ENCODE measurements at places on chromosomes 12 and 14. TPM values are rescaled to one million over a fixed set of nuclear protein-coding genes. Genes with fewer than 3 reads are reported as not detected.

DNA sequence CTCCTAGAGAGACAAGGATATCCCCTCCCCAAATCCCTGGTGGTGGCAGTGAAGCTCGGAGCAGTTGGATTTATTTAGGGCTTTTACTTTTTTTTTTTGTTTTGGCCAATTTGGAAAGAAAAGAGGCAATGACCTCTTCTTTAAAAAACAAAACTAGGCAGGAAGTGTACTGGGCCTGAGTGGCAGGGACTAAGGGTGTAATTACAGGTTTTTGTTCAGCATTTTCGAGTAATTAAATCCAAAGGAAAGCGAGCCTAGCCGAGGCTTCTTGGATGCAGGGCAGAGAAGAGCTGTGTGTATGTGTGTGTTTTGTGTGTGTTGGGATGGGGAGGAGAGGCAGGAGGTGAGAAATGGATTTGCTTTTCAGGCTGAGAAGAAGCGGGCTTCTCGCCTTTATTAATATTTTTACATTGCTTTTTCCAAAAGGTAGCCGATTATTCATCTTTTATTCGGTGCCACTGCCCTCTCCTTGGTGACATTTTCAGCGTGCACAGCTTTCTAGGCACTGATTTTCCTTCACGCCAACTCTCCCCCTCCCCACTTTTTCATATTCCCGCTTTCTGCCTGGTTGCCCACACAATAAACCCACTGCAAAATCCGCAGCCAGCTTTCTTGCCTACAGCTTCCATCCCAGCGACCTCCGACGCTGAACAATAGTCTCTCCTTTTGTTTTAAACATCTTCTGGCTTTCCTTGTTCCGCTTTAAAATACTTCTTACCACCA is 8.9 kb upstream of the IRF2BPL start:
- no peak overlapping the region for H3K4me3 ChIP-seq
- H3K4me1 ChIP-seq: peaks cover 29% of the 10 kb centered on the region
- peak overlapping the region; percentile 88 for H3K27ac ChIP-seq
- DNase-seq: no peak
- no peaks in the 10 kb centered on the region for H3K36me3 ChIP-seq
- no peaks in the 10 kb centered on the region for H3K27me3 ChIP-seq

DNA sequence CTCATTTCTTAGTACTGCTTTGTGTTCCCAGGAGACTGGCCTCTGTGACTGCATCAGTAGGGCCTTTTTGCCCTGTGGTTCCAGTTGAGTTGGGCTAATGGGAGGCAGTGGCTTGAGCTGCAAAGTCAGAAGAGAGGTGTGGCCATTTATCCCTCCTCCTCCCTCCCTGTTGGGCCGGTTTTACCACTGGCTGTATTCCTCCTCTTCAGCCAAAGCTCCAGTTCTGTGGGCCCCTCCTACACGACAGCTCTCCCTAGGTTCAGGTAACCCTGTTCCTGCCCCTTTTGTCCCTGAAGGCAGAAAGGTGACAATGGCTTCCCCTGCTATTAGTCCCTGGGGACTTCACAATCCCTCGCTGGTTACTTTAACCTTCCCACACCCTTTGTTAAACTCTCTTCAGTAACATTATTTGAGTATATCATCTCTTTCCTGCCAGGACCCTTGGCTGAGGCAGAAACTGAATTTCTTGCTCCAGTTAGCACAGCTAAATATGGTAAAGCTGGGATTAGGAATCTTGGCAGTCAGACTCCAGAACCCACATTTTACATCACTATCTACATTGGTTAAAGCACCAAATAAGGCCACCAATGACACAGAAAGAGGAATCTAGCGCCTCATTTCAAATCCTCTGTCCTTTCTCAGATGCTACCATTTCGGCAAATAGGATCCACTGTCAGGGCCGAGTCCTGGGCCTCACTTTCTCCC is 121.9 kb upstream of the SLC35F4 start:
- no peak overlapping the region for H3K27ac ChIP-seq
- no peak for DNase-seq
- no peaks in the 10 kb centered on the region for H3K4me1 ChIP-seq
- no peaks in the 10 kb centered on the region for H3K27me3 ChIP-seq
- no peaks in the 10 kb centered on the region for H3K36me3 ChIP-seq

- H3K27ac ChIP-seq: no peak overlapping the region
- no peak overlapping the region for H3K4me3 ChIP-seq
- H3K27me3 ChIP-seq: peaks cover 50% of the 10 kb centered on the region
- no peaks in the 10 kb centered on the region for H3K36me3 ChIP-seq
These were observed 17.2 kb downstream of the NKX2-1 start for GRCh38 chr14:36502558-36503508.

DNA sequence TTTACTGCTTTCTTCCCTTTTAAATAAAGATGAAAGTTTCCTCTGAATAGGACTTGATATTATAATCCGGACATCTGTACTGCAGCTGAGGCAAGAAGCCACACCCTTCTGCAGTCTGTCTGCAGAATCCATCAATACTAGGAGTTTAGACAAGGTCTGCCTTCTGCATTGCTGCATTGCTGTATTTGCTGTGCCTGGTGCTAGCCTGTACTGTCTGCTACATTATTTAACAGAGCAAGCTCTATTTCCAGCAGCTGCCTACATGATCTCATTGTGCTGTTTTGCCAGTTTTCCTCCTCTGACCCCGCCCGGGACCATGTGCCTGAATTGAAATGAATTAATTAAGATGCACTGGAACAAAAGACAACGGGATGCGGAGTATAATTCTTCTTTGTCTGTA is 1.7 kb downstream of the TUBA1A start:
- H3K27me3 ChIP-seq: no peaks in the 10 kb centered on the region
- no peaks in the 10 kb centered on the region for H3K36me3 ChIP-seq
- peaks cover 2% of the 10 kb centered on the region for H3K4me1 ChIP-seq
- no peak overlapping the region for H3K27ac ChIP-seq
- no peak for DNase-seq

- no peak overlapping the region for H3K4me3 ChIP-seq
- DNase-seq: no peak
- no peaks in the 10 kb centered on the region for H3K36me3 ChIP-seq
- H3K27ac ChIP-seq: no peak overlapping the region
- no peaks in the 10 kb centered on the region for H3K4me1 ChIP-seq
These were observed 19.4 kb downstream of the TPH2 start for GRCh38 chr12:71958056-71958455.

DNA sequence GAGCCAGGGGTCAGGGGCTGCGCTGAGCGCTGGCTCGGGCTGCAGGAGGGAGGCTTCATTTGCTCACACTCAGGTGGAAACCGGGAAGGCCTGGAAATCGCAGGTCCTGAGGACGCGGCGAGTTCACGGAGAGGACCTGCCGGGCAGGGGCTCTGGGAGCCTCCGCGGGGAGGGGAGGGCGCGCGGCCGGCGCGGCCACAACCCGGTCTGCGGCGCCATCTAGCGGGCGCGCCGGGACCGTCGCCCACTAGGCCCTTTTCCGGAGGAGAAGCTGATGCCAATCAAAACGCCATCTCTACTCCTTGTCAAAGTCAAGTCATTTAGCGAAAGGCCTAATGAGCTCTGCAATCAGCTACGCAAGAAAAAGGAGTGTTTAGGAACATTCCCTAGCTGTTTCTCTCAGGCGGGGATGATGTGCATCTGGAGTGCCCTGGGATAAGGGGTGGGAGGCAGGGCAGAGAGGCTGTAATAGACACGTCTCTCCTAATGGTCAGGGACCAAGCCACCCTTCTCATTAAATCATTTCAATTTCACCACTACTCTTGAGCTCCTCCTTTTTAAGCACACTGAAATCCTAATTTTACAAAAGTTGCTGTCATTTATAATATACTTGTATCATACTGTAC is 885.8 kb upstream of the TMEM132C start:
- H3K36me3 ChIP-seq: no peaks in the 10 kb centered on the region
- no peaks in the 10 kb centered on the region for H3K27me3 ChIP-seq
- no peak for DNase-seq

- H3K36me3 ChIP-seq: no peaks in the 10 kb centered on the region
- no peak overlapping the region for H3K27ac ChIP-seq
- no peak for DNase-seq
These were observed 433.6 kb downstream of the AEBP2 start for GRCh38 chr12:19872621-19873540.

GRCh38 chr12:8648576-8649205 is 13.9 kb downstream of the MFAP5 start:
- H3K4me3 ChIP-seq: no peak overlapping the region
- no peak for DNase-seq
- no peaks in the 10 kb centered on the region for H3K36me3 ChIP-seq
- H3K4me1 ChIP-seq: no peaks in the 10 kb centered on the region

DNA sequence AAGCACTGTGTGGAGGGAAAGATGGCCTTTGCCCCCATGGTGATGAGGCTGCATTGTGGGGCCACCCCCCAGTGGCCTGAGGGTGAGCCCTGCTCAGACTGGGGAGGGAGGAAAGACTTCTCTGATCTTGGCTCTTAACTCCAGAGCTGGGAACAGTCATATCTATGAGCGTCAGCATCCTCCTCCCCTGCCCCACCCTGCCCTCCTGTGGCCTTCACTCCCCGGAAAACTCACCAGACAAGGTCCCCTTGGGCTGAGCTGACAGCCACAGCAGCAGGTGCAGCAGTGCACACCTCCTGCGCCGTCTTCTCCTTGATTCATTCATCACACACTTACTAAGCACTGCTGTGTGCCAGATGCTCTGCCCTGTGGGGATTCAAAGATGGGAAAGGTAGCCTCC is 98.8 kb downstream of the B4GALNT3 start:
- DNase-seq: no peak
- no peaks in the 10 kb centered on the region for H3K27me3 ChIP-seq
- H3K4me1 ChIP-seq: no peaks in the 10 kb centered on the region
- no peaks in the 10 kb centered on the region for H3K36me3 ChIP-seq
- H3K27ac ChIP-seq: no peak overlapping the region

DNA sequence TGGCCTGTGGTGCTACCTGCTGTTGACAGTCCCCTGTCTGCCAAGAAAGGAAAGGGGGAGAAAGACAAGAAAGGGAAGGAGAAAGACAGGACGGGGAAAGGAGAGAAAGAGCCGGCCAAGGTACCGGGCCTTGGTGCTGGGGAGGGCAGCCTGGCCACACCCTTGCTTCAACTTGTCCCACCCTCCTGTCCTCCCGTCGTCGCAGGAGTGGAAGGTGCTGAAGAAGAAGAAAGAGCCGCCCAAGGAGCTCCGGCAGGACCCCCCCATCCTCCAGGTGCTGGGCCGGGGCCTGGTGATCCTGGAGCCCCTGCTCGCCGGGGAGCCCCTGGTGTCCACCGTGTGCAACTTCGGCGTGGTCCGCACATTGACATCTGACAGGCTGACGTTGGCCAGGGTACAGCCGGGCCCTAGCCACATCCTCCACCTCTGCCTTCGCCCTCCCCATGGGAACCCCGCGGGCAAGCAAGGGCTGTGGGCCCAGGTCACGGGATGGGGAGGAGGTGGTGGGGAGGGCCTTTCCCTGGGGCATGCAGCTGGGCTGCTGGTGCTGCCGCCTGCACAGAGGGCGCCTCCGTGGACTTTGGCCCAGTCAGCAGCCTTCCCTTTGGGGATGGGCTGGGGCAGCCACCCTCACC is 2.9 kb upstream of the B3GNT4 start:
- H3K4me3 ChIP-seq: no peak overlapping the region
- H3K36me3 ChIP-seq: no peaks in the 10 kb centered on the region
- no peaks in the 10 kb centered on the region for H3K4me1 ChIP-seq
- no peaks in the 10 kb centered on the region for H3K27me3 ChIP-seq
- no peak for DNase-seq

GRCh38 chr12:3629057-3629830 is 123.7 kb downstream of the CRACR2A start:
- H3K36me3 ChIP-seq: no peaks in the 10 kb centered on the region
- no peaks in the 10 kb centered on the region for H3K4me1 ChIP-seq
- DNase-seq: no peak
- no peak overlapping the region for H3K4me3 ChIP-seq

DNA sequence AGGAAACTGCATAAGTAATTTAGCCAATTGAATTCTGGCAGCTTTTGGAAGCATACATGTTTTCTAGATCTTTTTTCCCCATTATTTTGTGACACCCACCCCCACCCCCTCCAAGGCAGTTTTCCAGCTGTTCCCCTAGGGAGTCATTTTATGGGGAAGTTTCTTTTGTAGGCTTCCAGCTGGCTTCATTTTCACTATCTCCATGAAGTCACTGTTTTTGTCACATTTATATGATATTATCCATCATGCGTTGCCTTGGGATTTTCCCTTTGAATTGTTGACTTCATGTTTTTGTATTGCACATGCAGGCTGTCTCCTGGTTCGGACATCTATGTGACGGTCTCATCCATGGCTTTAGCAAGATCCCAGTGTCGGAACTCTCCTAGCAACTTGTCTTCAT is 233.6 kb upstream of the RGS6 start:
- no peak overlapping the region for H3K4me3 ChIP-seq
- no peaks in the 10 kb centered on the region for H3K4me1 ChIP-seq
- no peak for DNase-seq
- no peaks in the 10 kb centered on the region for H3K27me3 ChIP-seq
- H3K36me3 ChIP-seq: no peaks in the 10 kb centered on the region

GRCh38 chr14:54785136-54785777 is 117.4 kb downstream of the GCH1 start:
- no peak overlapping the region for H3K27ac ChIP-seq
- no peak for DNase-seq
- H3K27me3 ChIP-seq: no peaks in the 10 kb centered on the region
- no peaks in the 10 kb centered on the region for H3K4me1 ChIP-seq

GRCh38 chr12:67940780-67941243 is 48.4 kb upstream of the IFNG-AS1 start:
- H3K27ac ChIP-seq: no peak overlapping the region
- H3K4me1 ChIP-seq: peaks cover 2% of the 10 kb centered on the region
- no peak for DNase-seq
- H3K36me3 ChIP-seq: no peaks in the 10 kb centered on the region
- H3K4me3 ChIP-seq: no peak overlapping the region

DNA sequence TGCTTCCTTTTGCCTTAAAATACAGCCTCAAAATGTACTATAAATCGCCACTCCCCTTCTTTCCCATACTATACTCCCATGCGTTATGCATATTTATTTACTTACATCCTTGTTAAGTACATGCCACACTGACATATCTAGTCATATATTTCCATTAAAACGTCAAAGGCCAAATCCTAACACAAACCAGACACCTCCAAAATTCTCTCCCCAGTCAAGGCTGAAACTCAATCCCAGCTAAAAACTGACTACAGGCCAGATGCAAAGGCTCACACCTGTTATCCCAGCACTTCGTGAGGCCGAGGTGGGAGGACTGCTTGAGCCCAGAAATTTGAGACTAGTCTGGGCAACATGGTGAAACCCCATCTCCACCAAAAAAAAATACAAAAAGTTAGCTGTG is 5.7 kb upstream of the CAND1 start:
- H3K36me3 ChIP-seq: no peaks in the 10 kb centered on the region
- H3K27ac ChIP-seq: no peak overlapping the region
- H3K27me3 ChIP-seq: no peaks in the 10 kb centered on the region
- H3K4me3 ChIP-seq: no peak overlapping the region
- no peaks in the 10 kb centered on the region for H3K4me1 ChIP-seq

Gene AQP5
- total RNA-seq: 3.4 TPM

Gene AVPR1A
- total RNA-seq: 0.91 TPM

Gene ACVRL1
- 31.1 TPM for total RNA-seq

Gene CCDC175
- not detected for total RNA-seq

Gene HOTAIR
- not detected for total RNA-seq

Gene TAPBPL
- 31.6 TPM for total RNA-seq

Gene ASIC1
- total RNA-seq: 2.7 TPM

Gene KRT78
- 1.0 TPM for total RNA-seq

Gene PLEK2
- 21.1 TPM for total RNA-seq

Measured in prostate gland (tissue), 2 donors.